ENCODE measurements at places on chromosomes 12 and 14.

GRCh38 chr14:22641846-22642245, 2.3 kb downstream of the OR6J1 start:
- no peak for DNase-seq

- DNase-seq, result no peak
Observed at GRCh38 chr12:19190292-19191031, 60.9 kb downstream of the PLEKHA5 start.

GRCh38 chr14:59310633-59311032, 122.2 kb downstream of the DAAM1 start:
- no peak for DNase-seq

- no peak for DNase-seq
Observed at GRCh38 chr14:34912182-34912581, 37.0 kb upstream of the BAZ1A start.

DNA sequence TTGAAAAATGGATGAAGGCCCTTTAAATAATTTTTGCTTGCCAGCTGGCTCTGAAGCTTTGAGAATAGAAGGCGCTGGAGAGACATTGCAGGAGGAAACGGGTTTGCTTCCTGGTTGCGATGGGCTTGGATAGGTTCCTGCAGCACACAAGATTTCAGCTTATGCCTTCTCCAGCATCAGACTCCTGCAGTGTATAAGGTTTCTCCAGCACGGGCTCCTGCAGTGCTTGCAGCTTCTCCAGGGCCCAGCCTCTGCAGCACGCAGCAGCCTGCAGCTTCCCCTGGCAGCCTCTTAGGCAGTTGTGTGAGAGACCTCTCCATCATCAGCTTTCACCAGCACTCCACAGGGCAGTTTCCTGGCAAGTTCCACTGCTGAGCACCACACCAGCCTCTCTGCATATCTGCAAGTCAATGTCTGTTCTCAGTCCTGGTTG, 78.7 kb upstream of the ZDHHC17 start:
- peak; percentile 46 for DNase-seq

DNA sequence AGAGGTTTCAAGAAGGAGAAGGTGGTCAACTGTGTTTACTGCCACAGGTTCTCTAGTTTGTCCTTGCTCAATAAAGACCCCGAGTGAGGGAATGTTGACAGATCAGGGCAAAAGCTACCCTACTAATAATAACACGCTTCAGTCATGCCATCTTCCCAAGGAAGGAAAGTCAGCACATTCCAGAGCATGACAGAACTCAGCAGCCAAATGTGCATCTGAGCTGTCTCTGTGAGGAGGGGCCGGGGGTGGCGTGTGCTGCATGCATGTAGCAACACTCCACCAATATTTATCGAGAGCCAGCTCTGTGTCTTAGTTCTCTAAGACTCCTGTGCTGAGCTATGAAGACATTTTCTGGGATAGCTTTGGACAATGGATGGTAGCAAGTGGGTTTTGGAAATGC, 260.4 kb downstream of the DPF3 start:
- no peak for DNase-seq

DNA sequence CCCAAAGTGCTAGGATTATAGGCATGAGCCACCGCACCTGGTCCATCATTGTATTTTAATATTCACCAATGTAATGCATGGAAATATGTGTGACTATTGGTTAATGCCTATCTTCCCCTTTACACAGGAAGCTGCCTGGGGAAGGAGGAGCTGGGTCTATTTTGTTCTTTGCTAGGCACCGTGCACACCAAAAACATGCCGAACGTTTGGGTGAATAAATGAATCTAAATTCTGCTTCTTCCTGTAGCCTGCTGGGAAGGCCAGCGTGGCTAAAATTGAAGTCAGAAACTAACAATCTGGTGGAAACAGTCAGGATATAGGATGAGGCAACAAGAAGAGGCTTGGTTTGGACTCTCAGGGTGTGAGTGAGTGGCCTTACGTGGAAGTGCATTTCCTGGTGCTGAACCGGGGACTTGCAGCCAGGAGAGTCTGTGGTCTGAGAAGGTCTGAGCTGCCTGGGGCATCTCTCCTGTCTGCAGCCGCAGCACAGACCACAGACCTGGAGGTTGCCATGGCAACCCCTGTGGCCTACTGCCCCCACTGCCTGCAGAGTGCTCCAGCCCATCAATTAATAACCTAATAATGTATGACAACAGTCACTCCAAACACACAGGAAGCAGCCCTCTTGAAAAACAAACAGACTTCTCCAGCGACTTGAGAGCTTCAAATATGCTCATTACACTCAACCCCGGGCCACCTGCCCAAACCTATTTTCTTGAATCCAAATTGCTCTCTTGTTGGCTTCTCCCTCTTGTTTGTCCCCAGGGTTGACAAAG, 5.5 kb upstream of the GPR68 start:
- peak; percentile 88 for DNase-seq

DNA sequence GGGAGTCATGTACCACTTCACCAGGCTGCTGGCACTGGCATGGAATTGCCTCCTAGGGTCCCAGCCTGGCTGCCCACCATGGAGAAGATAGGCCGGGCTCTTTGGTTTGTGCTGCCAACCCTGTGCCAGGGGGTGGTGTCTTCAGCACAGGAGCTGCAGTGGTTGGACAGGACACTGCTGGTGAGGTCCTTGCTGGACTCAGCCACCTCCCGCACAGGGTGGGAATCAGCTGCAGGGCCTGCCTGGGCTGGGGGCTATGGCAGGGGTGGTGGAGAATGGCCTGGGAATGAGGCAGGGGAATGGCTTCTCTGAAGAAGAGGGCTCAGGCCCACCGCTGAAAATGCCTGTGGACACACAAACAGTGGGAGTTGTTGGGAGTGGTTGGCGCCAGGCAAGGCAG, 70.6 kb upstream of the CAPRIN2 start:
- DNase-seq, result no peak

DNA sequence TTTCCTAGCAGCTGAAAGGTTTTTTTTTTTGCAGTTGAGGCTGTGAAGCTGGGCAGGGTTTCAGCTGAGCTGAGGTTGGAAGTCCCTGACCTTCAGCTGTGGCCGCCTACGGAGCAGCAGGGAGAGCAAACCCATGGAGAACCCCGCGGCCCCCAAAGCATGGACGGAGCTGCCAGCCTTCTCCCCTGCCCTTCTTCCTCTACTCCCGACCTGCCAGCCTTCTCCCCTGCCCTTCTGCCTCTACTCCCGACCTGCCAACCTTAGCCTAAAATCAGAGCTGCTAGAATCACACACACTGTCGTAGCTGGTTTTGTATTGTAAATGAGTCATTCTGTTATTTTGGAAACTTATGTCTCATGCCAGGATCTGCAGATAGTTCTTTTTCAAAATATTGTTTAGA, 74.6 kb downstream of the PPP2R5C start:
- no peak for DNase-seq

DNA sequence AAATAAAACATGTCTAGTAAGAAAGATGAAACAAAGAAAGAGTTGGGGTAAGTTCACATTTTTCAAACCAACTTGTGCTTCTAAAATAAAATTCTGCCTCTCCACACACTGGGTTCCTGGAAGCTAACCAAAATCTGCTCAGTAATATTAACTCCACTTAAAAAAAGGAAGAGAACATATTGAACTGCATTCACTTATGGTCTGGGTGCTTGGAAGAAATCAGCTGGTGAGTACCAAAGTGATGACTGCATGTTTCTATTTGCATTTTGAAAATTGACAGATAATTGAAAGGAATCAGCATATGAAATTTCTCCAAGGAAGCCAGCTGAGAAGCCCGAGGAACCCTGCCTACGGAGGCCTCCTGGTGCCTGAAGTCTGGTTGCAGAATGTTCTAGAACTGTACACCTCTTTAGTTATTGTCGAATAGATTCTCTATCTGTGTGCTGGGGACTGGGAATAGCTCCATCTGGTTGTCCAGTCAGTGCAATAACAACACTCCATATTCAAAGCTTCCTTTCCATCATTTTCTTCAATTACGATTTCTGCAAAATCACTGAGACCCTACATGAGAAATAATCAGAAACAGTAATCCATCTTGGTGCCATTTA, 836.1 kb downstream of the VRK1 start:
- no peak for DNase-seq

DNA sequence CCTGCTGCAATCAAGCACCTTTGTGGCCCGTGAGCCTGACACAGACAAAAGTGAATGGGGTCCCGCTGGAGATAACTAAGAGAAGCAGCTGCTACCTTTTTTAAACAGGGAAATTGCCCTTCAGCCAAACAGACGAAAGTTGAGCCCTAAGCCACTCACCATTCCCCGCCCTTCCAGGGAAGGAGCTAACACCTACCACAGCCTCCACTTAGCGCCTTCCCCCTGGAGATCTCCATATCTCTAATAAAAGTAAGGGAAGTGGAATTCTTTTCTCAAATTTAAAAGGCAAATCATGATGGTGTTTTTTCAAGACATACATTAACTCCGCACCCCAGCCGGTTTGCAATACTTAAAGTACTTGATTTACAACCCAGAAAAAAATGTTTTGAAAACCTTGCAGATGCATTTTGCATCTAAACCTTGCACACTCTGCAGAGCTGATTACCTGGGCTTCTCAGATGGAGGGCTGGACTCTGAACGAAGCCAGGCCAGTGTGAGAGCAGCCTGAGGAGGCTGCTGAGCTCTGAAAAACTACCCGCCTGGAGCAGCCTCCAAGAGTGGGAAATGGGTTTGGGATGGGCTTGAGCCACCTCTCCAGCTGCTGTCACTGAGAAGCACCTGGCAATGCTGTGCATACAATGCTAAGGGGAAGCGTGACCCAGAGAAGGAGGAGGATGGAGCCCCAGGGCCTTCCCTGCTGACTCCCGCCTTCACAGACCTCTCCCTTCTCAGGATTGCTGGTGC, 10.0 kb downstream of the NUAK1 start:
- DNase-seq, result peak; percentile 72

GRCh38 chr12:97555547-97556187, 93.1 kb downstream of the RMST start:
- DNase-seq, result no peak

DNA sequence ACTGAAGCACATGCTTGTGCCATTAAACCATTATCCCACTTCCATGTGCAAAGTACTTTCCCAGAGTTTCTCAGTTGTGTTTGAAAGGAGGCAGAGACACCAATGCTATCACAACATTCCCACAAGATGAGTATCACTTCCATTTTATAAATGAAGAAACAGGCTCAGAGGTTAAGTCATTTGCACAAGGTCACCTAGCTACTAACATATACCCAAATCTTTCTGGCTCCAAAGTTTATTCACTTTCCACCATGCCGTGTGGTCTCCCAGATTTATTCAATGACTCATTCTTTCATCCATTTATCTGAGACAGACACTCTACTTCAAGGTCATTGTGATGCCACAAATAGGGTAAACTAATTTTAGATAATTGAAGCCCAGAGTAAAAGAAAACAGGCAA, 9.4 kb downstream of the ART4 start:
- no peak for DNase-seq

DNA sequence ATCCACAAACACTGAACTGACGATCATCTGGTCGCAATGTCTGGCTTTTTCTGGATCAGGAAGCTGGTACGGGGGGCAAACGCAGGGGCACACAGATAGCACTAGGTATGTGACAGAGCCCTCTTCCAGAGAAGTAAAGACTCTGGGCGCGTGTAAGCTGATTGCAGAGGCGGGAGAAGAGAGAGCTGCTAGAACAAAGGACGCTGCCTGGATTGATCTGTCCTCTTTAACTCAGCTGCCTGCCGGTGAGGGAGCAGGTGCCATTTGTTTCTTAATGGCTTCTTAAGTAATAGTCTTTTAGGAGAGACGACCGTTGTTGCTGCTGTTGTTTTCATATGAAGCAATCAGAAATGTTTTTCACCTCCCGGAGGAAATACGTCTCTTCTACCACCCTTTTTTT, 77.3 kb downstream of the GLT1D1 start:
- peak; percentile 14 for DNase-seq

DNA sequence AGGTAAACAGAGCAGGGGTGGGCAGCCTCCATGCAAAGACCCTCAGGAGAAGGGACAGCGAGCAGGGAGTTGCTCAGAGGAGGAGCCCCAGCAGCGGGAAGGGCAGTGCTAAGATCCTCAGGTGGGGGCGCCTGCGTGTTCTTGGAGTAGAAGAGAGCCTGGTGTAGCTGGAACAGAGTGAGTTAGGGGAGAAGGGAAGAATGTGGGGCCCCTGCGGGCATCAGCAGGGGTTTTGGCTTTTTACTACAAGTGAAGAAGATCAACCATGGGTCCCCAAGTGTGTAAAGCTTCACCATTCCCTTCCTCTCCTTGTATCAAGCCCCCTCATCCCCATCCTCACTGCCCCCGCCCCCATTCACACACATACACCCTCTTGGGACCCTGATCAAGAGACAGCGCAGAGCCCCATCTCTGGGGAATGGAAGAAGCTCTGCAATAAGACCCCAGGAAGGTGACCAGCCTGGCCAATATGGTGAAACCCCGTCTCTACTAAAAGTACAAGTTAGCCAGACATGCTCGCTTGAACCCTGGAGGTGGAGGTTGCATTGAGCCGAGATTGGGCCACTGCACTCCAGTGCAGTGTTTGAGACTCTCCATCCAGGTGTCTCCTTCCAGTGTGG, 10.2 kb upstream of the TMEM119 start:
- no peak for DNase-seq

- DNase-seq, result peak; percentile 46
Observed at GRCh38 chr14:105050551-105050897, 14.7 kb downstream of the GPR132 start.

DNA sequence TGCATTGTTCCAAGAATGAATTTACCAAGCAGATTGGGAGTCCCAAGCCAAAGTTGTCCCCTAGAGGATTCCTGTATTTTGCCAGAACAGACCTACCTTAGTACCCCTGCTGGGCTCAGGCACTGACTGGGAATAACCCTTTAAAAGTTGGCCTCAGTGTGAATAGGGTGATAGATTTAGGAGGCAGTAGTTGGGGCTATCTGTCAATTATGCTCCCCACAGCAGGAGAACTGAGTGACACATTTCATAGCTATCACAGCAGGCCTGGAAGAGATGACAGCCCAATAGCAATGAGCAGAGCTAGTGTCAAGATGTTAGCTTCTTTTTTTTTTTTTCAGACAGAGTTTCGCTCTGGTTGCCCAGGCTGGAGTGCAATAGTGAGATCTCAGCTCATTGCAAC, 14.3 kb upstream of the LRP6 start:
- no peak for DNase-seq

DNA sequence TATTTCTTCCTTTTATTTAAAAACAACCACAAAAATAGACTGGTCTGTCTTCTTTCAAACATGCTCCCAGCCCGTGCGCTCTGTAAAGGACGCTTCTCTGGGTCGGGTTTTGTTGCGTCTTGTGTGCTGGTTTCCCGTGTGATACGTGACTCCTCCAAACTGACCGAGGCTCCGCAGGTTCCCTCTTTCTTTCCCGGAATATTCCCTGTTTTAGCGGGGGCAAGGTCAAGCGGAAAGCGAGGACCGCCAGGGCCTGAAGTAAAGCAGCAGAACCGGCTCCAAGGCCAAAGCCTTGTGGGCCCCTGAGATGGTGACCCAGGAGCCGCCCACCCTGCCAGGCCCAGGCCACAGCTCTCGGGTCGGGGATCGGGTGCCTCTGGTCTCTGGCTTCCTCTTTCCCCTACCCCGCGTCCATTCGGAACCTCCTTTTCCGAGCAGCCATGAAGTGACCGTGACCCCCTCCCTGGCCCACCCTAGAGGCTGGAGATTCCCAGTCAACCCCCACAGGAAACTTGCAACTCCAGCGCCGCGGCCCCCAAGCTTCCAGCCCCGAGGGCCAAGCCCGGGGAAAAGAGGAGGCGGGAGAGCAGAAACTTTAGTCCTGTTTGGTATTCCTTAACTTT, 885 bp upstream of the HOXC10 start:
- DNase-seq, result no peak
